Activated T-cell treated with anti-CD3 and anti-CD28 coated beads, Interleukin-2, amount 50 U/mL, for 72 hours (primary cell): ENCODE measurements at places on chromosomes 5 and 9. TPM values are rescaled to one million over a fixed set of nuclear protein-coding genes. Genes with fewer than 3 reads are reported as not detected.
A peak's percentile ranks its signal among the peaks of the same experiment; 100 is the strongest.

DNA sequence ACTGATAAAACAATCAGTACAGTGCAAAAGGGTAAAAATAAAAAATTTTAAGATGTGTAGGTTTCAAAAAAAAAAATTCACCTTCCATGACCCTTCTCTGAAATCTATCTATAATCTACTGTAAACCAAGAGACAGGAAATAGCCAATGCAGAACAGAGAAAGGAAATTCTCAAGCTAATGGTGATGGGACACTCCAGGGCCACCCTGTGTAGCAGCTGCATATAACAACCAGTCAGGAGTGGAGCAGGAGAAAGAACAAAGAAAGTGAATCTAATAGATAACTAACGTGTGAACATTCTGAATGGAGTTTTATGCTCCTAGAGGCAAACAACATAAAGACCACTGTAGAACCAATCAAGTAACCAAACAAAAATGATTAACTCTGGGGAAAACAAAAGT, 16.6 kb downstream of the SPTLC1 start:
- DNase-seq: no peak

DNA sequence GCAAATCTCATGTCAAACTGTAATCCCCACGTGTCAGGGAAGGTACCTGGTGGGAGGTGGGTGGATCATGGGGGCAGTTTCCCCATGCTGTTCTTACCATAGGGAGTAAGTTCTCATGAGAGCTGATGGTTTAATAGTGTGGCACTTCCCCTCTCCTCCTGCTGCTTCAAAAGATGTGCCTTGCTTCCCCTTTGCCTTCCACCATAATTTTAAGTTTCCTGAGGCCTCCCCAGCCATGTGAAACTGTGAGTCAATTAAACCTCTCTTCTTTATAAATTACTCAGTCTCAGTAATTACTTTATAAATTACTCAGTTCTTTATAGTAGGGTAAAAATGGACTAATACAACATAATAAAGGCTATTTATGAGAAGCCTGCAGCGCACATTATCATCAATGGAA, 7.1 kb upstream of the CNTRL start:
- DNase-seq: no peak

DNA sequence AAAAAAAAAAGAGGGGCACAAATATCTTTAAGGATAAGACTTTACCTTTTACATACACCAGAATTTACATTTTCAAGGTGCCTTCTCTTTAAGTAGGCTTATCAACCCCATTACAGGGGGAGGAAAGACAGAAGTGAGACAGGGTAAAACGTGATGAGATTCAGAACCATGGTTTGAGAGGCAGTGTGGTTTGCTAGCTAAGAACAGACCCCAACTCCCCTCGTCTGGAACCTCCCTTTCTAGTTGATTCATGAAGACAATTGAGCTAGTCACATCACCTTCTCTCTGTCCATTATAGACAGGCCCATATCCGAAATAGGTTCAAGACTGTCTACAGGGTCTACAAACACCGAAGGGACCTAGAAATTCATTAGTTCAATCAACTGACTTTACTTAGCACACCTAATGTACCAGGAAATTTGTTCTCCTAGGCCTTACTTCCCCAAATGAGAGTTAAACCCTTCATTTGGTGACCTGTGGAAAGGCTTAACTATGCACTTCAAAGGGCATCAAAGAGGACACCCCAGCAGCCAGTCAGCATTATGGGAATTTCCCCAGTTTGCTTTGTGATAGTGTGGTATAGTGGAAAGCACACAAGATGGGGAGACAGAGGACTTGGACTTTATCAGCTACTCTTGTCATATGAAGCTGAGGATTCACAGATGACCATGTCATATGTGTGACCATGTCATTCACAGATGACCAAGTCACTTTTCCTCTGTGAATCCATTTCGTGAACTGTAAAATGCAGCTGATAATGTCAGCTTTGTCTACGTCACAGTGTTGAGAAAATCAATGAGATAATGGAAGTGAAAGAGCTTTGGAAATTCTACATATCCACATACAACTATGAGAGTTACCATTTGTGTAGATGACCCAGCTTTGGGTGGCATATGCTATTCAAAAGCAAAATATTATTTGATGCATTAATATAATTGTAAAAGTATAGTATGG, 40.2 kb upstream of the CYFIP2 start:
- peak; percentile 46 for DNase-seq

GRCh38 chr9:133405508-133406438, 12.0 kb downstream of the REXO4 start:
- no peak for DNase-seq

DNA sequence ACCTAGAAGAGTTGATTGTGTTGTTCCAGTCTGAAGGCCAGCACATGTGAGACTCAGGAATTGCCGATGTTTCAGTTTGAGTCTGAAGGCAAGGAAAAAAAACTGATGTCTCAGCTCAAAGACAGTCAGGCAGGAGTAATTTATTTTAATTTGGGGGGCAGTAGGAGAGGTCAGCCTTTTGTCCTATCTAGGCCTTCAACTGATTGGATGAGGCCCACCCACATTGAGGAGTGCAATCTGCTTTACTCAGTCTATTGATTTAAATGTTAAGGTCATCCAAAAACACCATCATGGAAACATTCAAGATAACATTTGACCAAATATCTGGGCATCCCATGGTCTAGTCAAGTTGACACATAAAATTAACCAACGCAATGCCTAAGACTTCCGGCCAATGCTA, 288.9 kb downstream of the CDK5RAP2 start:
- no peak for DNase-seq

- no peak for DNase-seq
These were observed 19.2 kb downstream of the DMRT1 start for GRCh38 chr9:860706-861105.

DNA sequence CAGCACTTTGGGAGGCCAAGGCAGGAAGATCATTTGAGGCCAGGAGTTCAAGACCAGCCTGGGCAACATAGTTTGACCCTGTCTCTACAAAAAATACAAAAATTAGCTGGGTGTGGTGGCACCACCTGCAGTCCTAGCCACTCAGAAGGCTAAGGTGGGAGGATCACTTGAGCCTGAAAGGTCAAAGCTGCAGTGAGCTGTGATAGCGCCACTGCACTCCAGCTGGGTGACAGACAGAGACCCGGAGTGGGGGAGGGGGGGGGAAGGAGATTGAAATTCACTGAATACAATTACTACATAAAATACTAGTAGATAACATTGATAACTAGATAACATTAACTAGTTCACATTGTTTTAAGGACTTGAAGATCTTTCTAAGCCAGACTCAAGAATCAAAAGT, 345.6 kb downstream of the BNC2 start:
- DNase-seq: no peak

DNA sequence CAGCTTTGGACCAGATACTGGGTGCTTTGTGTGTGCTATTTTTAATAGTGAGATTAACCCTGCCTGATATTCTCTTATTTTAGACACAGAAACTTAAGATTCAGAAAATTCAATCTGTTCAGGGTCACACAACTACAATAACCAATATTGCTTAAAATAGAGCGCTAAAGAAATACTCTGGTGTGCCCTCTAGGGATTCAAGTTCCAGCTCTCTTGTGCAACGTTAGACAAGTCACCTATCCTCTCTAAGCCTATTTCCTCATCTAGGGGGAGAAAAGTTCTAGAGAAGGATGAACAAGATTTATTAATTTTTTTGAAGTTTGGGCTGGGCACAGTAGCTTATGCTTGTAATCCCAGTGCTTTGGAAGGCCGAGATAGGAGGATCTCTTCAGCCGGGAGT, 2.1 kb upstream of the SCAI start:
- DNase-seq: no peak

DNA sequence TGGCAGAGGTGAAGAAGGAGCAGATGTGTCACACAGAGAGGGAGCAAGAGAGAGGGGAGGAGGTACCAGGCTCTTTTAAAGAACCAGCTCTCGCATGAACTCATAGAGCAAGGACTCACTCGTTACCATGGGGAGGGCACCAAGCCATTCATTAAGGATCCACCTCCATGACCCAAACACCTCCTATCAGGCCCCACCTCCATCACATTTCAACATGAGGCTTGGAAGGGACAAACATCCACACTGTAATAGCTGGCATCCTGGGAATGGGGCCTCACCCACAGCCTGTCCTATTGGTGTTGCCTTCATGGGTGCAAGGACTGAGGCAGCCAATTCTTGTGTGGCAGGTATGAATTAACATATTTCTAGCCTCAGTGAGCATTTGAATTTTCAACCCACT, 11.6 kb upstream of the TNFAIP8 start:
- DNase-seq: no peak

GRCh38 chr9:137789295-137789895, 88.2 kb upstream of the CACNA1B start:
- DNase-seq: no peak

- peak; percentile 87 for DNase-seq
These were observed 33.6 kb upstream of the GLIPR2 start for GRCh38 chr9:36102742-36103495.

DNA sequence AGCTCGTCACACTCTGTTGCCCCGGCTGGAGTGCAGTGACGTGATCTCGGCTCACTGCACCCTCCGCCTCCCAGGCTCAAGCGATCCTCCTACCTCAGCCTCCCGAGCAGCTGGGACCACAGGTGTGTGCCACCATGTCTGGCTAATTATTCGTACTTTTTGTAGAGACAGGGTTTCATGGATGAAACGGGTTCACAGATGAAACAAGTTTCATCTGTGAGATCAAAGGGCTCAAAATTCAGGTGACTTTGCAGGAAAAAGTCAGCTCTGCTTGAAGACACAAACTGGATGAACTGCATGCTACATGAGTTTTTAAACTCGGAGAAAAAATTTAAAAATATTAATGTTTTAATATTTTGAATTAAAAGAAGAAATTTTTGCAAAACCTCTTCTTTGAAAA, 24.5 kb downstream of the ABHD17B start:
- DNase-seq: no peak

DNA sequence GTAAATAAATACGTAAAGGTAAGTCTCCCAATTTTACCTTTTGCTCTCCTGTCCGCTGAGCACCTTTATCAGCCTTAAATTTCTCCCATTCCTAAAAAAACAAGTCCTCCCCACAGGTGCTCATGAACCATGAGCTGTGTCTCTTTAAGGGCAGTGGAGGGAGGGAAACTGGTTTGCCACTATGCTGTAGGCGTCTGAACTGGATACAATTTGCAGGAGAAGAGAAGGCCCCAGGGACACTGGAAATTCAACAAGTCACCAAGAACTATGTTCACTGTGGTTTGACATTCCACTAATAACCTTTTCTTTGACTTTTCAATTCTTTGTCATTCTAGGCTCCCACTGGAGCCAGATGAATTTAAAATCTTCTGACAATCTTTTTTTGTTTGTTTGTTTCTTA, 72.2 kb downstream of the LHFPL2 start:
- no peak for DNase-seq

GRCh38 chr9:91245431-91246313, 116.0 kb downstream of the AUH start:
- DNase-seq: peak; percentile 12

DNA sequence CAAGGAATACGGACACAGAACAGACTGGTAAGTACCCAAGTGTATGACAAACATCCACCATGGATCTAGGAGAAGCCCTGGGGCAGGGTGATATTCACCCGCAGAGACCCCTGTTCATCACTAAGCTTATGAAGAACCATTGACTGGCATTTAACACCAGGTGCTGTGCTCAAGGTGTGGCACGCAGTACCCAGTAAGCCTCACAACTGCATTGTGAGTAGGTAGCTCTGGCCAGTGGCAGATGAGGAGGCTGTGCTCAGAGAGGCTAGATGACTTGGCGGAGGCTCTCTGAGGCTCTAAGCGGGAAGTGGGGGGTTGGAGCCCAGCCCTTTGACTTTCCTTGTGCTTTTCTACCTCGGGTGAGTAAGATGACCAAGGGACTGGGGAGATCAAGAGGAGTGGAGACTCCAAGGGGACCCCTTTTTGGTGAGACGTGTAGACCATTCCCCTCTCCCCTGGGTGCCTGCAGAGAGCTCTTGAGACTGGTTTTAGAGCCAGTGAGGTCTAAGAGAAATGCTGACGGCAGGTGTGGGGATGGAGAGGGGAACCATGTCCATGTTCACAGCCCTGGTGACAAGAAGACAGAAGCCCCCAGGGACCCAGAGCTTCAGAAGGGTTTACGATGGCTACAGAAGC, 70.8 kb downstream of the IL6ST start:
- no peak for DNase-seq

GRCh38 chr5:161086461-161086860, 234.4 kb upstream of the ATP10B start:
- DNase-seq: no peak

GRCh38 chr9:121604242-121604641, 47.2 kb upstream of the DAB2IP start:
- DNase-seq: no peak

- DNase-seq: no peak
These were observed 73.1 kb downstream of the HSPA4 start for GRCh38 chr5:133124891-133125290.

DNA sequence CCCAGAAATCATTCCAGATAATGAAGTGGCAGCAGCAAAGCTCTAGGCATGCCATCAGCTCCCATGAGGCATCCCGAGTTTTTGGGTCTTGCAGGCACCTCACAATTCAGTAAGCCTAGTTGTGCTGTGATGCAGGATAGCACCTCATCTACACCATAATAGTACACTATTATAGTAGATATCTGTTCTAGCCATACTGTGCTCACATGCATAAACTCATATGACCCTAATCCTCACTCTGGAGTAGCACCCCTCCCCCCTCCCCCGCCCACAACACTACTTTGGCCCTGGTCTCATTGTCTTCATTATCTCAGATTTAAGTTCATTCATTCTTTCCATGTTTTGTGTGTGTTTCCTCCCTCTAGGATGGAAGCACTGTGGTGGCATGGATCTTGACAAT, 102.5 kb upstream of the PITX1 start:
- no peak for DNase-seq

DNA sequence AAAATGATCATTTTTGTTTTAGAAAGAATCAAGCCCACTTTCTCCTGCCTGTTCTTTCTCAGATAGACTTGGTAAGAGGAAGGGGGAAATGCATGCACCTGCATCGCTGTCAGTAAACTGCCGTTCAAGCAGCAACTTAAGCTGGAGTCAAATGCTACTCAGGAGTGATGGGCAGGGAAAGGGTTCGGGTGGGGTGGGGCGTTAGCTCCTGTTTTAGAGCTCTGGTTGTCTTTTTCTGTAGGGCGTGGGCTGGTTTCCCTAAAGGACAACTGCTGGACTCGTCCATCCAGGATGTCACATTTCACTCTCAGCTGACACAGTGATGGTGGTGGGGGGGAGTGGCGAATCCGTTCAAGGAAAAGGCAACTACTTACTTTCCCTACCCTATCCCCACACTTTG, 75.0 kb downstream of the NDFIP1 start:
- no peak for DNase-seq

GRCh38 chr5:131266370-131267060, 2.7 kb downstream of the CDC42SE2 start:
- peak; percentile 44 for DNase-seq

- no peak for DNase-seq
These were observed 267.3 kb upstream of the CDH6 start for GRCh38 chr5:30926218-30926617.

- no peak for DNase-seq
These were observed 470 bp downstream of the HBEGF start for GRCh38 chr5:140345919-140346347.

GRCh38 chr9:129317179-129318011, 139.3 kb upstream of the IER5L start:
- no peak for DNase-seq

- DNase-seq: no peak
These were observed 61.7 kb upstream of the SUB1 start for GRCh38 chr5:32523625-32524024.

The SPINK13 gene
- total RNA-seq: not detected

The SPEF2 gene
- total RNA-seq: 19.1 TPM

The CETN3 gene
- 30.1 TPM for total RNA-seq

The PDE6A gene
- total RNA-seq: not detected

The FOXD4L5 gene
- 0.26 TPM for total RNA-seq

The RGP1 gene
- 32.5 TPM for total RNA-seq

The SPINK7 gene
- not detected for total RNA-seq

The FGFR4 gene
- total RNA-seq: 0.62 TPM

The PTPA gene
- total RNA-seq: 98.3 TPM

The ABO gene
- not detected for total RNA-seq
